Aorta (tissue), 5 donors: ENCODE measurements at places on chromosomes 6 and 20. TPM values are rescaled to one million over a fixed set of nuclear protein-coding genes. Genes with fewer than 3 reads are reported as not detected.
A peak's percentile ranks its signal among the peaks of the same experiment; 100 is the strongest.

FAM209B gene
- 0.92 TPM for polyA plus RNA-seq

DEFB132 gene
- not detected for polyA plus RNA-seq

ADGRF5 gene
- 3.8 TPM for polyA plus RNA-seq

SLC52A3 gene
- polyA plus RNA-seq: not detected

AKAP12 gene
- polyA plus RNA-seq: 69.3 TPM

TFAP2D gene
- not detected for polyA plus RNA-seq

MUC22 gene
- polyA plus RNA-seq: not detected

CD93 gene
- polyA plus RNA-seq: 5.7 TPM

GSTA3 gene
- polyA plus RNA-seq: not detected

PGBD1 gene
- polyA plus RNA-seq: 3.5 TPM

MARCKS gene
- polyA plus RNA-seq: 7.7 TPM

FAM184A gene
- 1.1 TPM for polyA plus RNA-seq

DNA sequence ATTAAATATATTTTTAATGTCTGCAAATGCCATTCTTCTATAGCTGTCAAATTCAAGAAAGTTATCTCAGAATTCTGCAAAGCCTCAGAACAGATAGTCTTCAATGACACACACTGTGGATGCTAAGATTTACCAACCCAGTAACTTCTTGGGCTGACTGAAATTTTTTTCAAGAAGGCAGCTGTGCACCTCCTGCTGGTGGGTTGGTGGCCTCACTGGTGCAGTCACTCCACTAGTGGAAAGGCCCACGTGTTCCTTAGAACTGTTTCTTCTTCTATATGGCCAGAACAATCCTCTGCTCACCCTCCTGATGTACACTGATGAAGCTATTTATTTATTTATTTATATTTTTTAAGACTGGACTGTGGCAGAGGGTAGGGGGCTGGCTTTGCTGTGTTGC, 28.1 kb upstream of the MTCL3 start:
- no peaks in the 10 kb centered on the region for H3K4me1 ChIP-seq
- H3K27ac ChIP-seq: no peak overlapping the region
- no peak overlapping the region for H3K4me3 ChIP-seq
- DNase-seq: no peak
- H3K27me3 ChIP-seq: no peaks in the 10 kb centered on the region

DNA sequence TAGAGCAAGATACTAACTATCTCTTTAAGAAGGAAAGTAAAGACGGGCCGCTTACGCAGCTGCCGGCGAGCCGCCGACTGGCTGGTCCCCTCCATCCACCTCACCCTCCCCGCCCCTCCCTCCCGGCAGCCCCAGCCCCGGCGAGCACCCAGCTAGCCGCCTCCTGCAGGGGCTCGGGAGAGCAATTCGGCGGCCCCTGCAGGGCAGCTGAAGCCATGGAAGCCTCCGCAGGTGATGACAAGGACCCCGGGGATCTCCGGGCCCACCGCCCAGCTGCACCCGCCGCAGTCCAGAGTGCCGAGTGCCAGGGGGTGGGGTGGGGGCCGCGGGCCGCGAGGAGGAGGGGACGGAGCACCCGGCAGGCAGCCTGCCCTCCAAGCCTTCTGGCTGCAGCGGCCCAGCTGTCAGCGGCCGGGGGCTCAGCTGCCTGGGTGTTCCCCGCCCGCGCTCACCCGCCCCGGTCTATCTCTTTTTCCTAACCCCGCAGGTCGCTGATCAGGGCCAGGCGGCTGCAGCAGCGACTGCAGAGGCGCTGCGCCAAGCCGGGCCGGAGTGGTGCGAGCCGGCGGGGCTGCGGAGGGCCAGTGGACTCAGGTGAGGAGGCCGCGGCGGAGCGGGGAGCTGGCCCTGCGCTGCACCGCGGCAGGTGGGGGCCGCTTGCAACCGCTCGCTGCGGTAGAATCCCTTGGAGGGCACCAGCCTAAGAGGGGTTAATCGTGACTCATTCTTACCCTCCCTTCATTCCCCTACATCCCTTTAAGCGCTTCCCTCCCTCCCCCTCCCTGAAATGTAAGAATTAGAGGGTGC, at the start of gene SNPH:
TSS of gene SNPH (plus strand) at position 128 of the 807 bp plus-strand sequence. CDS start 29,946 bp downstream, outside the sequence.
- peak; percentile 88 for DNase-seq
- no peaks in the 10 kb centered on the region for H3K4me1 ChIP-seq
- peak within 1 kb of the TSS; percentile 80 for H3K4me3 ChIP-seq
- no peak within 1 kb of the TSS for H3K27ac ChIP-seq

GRCh38 chr20:2507875-2508630, 662 bp downstream of the ZNF343 start:
- H3K27me3 ChIP-seq: no peaks in the 10 kb centered on the region
- peak; percentile 54 for DNase-seq
- H3K4me3 ChIP-seq: peak overlapping the region; percentile 88
- H3K4me1 ChIP-seq: no peaks in the 10 kb centered on the region

DNA sequence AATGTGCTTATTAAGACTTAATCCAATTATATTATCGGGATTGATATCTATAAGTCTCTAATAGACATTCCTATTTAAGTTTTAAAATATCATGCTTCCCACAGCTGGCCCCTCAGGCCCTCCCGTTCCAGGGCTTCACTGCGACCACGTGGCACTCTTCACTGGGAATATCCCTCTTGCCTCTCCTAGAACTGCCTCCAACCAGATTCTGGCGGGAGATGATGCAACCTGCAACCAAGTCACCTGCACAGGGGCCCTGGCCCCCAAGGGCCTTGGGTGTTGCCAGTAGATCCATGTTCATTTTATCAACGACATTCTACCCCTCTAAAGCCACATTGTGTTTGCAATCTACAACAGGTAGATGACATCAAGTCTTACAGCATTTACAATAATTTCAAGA, 18.4 kb upstream of the RAMACL start:
- no peaks in the 10 kb centered on the region for H3K36me3 ChIP-seq
- no peaks in the 10 kb centered on the region for H3K4me1 ChIP-seq
- no peak overlapping the region for H3K4me3 ChIP-seq

DNA sequence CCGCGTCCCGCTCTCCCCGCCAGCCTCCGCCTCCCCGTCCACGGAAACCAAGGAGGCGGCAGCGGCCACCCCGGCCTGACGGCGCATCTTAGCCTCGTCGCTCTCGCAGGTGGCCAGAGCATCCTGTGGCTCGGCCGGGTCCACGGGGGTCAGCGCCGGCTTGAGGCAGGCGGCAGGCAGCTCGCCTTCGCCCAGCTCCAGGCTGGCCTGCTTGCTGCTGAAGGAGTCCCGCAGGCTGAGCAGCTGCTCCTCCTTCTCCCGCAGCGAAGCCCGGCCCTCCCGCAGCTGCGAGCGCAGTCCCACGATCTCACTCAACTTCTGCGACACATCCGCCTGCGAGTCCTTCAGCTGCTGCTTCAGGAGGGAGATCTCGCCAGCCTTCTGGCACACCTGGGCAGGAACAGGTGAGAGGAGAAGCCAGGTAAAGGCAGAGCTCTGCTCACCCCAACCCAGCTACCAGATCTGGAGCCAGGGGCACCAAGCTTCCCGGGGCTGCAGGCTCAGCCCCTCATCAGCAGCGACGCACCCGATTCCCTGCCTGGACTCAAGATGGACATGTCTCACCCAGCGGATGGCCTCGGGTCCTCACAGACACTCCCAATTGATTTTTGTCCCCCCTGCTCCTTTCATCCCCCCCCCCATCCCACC, 5.2 kb upstream of the FASTKD5 start:
- no peaks in the 10 kb centered on the region for H3K4me1 ChIP-seq
- no peaks in the 10 kb centered on the region for H3K36me3 ChIP-seq
- H3K27me3 ChIP-seq: no peaks in the 10 kb centered on the region
- no peak overlapping the region for H3K27ac ChIP-seq
- DNase-seq: peak; percentile 62
- no peak overlapping the region for H3K4me3 ChIP-seq

GRCh38 chr20:58431134-58431533, 42.1 kb downstream of the VAPB start:
- DNase-seq: no peak
- H3K4me3 ChIP-seq: no peak overlapping the region
- no peak overlapping the region for H3K27ac ChIP-seq
- H3K4me1 ChIP-seq: peaks cover 1% of the 10 kb centered on the region
- H3K27me3 ChIP-seq: no peaks in the 10 kb centered on the region
- H3K36me3 ChIP-seq: no peaks in the 10 kb centered on the region

- no peaks in the 10 kb centered on the region for H3K27me3 ChIP-seq
- no peaks in the 10 kb centered on the region for H3K4me1 ChIP-seq
- no peaks in the 10 kb centered on the region for H3K36me3 ChIP-seq
- H3K27ac ChIP-seq: no peak overlapping the region
- DNase-seq: no peak
- H3K4me3 ChIP-seq: no peak overlapping the region
These were observed 92.2 kb downstream of the GRM4 start for GRCh38 chr6:34053721-34054120.

GRCh38 chr20:36313926-36314325, 7.8 kb downstream of the DLGAP4 start:
- H3K36me3 ChIP-seq: no peaks in the 10 kb centered on the region
- peak; percentile 26 for DNase-seq

GRCh38 chr6:10418862-10419748, 4.2 kb upstream of the TFAP2A start:
- H3K27ac ChIP-seq: no peak overlapping the region
- H3K27me3 ChIP-seq: no peaks in the 10 kb centered on the region
- DNase-seq: no peak

- DNase-seq: no peak
- H3K36me3 ChIP-seq: no peaks in the 10 kb centered on the region
- no peaks in the 10 kb centered on the region for H3K4me1 ChIP-seq
- no peaks in the 10 kb centered on the region for H3K27me3 ChIP-seq
- H3K27ac ChIP-seq: no peak overlapping the region
These were observed 17.2 kb upstream of the BTBD9 start for GRCh38 chr6:38656896-38657295.

- DNase-seq: no peak
- no peaks in the 10 kb centered on the region for H3K27me3 ChIP-seq
- H3K4me3 ChIP-seq: no peak overlapping the region
These were observed 19.6 kb downstream of the MARCKS start for GRCh38 chr6:113876695-113877094.

DNA sequence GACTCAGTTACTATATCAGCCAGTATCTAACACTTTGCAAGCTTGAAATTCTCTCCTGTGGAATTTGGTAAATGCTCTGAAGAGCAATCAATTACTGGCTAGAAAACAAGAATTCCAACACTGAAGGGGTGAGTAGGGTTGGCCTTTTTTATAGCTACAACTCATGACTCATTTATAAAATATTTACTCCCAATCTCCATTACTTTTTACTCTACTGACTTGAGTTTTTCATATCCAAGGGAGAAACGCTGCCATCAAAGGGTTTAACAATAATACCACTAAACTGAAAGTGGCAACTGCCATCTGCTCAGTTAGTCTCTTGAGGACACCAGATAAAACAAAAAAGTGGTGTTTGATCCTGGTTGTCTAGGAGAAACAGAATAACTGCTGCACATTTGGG, 203.1 kb downstream of the UBE3D start:
- DNase-seq: no peak
- H3K27ac ChIP-seq: no peak overlapping the region
- H3K4me1 ChIP-seq: no peaks in the 10 kb centered on the region
- no peaks in the 10 kb centered on the region for H3K27me3 ChIP-seq

- peaks cover 20% of the 10 kb centered on the region for H3K36me3 ChIP-seq
- no peak for DNase-seq
- no peak overlapping the region for H3K4me3 ChIP-seq
These were observed 37.7 kb upstream of the ADIG start for GRCh38 chr20:38543014-38543906.

DNA sequence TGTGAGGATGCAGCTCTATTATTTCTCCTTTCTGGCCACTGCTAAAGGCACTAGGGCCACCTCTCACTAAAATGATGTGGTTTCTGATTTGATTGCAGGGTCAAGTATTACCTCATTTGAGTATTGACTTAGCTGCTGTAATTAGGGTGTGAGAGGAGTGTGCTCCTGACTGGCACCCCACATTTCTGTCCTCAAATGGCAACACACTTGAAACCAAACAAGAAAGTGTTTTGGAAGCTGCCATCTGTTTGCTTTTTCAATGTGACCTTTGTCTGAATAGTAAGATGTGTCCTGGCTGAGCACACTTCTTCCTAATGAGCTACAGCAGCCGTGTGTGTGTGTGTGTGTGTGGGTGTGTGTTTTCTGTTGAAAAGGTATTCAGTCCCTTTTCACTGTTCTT, 62.8 kb upstream of the SCP2D1 start:
- H3K27me3 ChIP-seq: no peaks in the 10 kb centered on the region
- no peak for DNase-seq
- no peak overlapping the region for H3K27ac ChIP-seq
- no peaks in the 10 kb centered on the region for H3K4me1 ChIP-seq

GRCh38 chr6:76418560-76419223, 346.2 kb upstream of the IMPG1 start:
- H3K27ac ChIP-seq: no peak overlapping the region
- H3K36me3 ChIP-seq: no peaks in the 10 kb centered on the region
- H3K4me1 ChIP-seq: peaks cover 2% of the 10 kb centered on the region
- no peaks in the 10 kb centered on the region for H3K27me3 ChIP-seq
- no peak for DNase-seq

- no peaks in the 10 kb centered on the region for H3K36me3 ChIP-seq
- no peak for DNase-seq
- no peak overlapping the region for H3K27ac ChIP-seq
- H3K4me3 ChIP-seq: no peak overlapping the region
- no peaks in the 10 kb centered on the region for H3K4me1 ChIP-seq
- H3K27me3 ChIP-seq: no peaks in the 10 kb centered on the region
These were observed 3.0 kb upstream of the CDYL start for GRCh38 chr6:4773181-4773580.

DNA sequence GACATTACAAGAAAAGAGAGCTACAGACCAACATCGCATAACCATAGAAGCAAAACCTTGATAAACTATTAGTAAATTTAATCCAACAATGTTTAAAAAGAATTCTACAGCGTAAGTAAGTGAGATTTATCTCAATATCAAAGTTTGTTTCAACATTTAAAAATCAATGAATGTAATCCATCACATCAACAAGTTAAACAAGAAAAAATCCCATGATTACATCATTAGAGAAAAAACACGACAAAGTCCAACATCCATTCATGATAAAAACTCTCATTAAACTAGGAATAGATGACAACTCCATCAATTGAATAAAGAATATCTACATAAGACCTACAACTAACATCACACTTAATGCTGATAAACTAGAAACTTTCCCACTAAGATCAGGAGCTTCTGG, 239.0 kb upstream of the GGTLC1 start:
- no peaks in the 10 kb centered on the region for H3K36me3 ChIP-seq
- H3K27ac ChIP-seq: no peak overlapping the region
- no peaks in the 10 kb centered on the region for H3K27me3 ChIP-seq
- no peak for DNase-seq
- no peaks in the 10 kb centered on the region for H3K4me1 ChIP-seq

- no peak for DNase-seq
- H3K4me1 ChIP-seq: no peaks in the 10 kb centered on the region
- no peak overlapping the region for H3K4me3 ChIP-seq
- H3K36me3 ChIP-seq: peaks cover 4% of the 10 kb centered on the region
- no peak overlapping the region for H3K27ac ChIP-seq
These were observed 26.5 kb downstream of the MAP1LC3A start for GRCh38 chr20:34585019-34585418.

GRCh38 chr6:113031591-113032238, 684.6 kb downstream of the RFPL4B start:
- no peak for DNase-seq
- H3K36me3 ChIP-seq: no peaks in the 10 kb centered on the region
- H3K4me1 ChIP-seq: no peaks in the 10 kb centered on the region
- no peak overlapping the region for H3K27ac ChIP-seq
- no peaks in the 10 kb centered on the region for H3K27me3 ChIP-seq
